Activated T-cell treated with anti-CD3 and anti-CD28 coated beads, Interleukin-2, amount 50 U/mL, for 24 hours (primary cell): ENCODE measurements at places on chromosomes 3 and 15.

- DNase-seq, result no peak
Observed at GRCh38 chr3:81451140-81451539, 310.3 kb downstream of the GBE1 start.

GRCh38 chr15:68042156-68042854, 11.8 kb upstream of the PIAS1 start:
- no peak for DNase-seq

DNA sequence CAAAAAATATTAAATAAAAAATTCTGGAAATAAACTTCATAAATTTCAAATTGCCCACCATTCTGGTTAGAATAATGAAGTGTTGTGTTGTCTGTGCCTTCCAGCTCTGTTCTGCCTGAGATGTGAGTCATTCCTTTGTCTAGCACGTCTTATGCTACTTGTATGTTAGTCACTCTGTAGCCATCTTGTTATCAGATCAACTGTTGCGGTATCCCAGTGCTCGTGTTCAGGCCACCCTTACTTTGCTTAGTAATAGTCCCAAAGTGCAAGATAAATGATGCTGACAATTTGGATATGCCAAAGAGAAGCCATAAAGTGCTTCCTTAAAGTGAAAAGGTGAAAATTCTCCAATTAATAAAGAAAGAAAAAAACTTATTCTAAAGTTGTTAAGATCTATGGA, 527.5 kb downstream of the NAALADL2 start:
- DNase-seq, result no peak

DNA sequence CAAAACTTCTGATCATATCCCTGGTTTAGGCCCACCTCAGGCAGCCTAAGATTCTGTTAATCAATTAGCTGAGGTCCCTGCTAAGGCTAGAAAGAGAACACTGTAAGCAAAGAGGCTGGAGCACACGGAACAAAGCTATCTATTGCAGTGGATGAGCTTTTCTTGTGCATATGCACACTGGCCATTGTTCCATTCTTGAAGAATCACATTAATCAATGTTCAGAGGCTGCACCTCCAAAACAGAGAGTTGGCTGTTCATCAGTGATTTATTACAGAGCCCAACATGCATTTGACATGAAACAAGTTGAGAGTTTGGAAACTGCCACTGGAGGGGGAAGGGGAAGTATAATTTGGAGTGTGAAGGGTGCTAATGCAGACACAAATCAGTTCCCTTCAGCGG, 873.0 kb downstream of the ROBO1 start:
- no peak for DNase-seq

- DNase-seq, result no peak
Observed at GRCh38 chr3:113079218-113079961, 88.6 kb downstream of the GTPBP8 start.

DNA sequence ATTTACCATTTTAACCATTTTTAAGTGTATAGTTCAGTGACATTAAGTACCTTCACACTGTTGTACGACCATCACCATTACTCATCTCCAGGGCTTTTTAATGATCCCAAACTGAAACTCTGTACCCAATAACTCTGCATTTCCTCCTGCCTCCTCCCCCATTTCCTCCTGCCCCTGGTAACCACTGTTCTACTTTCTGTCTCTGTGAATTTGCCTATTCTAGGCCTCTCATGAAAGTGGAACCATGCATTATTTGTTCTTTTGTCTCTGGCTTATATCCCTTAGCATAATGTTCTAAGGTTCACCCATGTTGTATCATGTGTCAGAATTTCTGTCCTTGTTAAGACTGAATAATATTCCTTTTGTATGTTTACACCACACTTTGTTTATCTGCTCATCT, 154.2 kb downstream of the MECOM start:
- no peak for DNase-seq

GRCh38 chr3:46135475-46135874, 72.6 kb downstream of the CCR1 start:
- DNase-seq, result no peak
